Activated naive CD8-positive, alpha-beta T cell treated with anti-CD3 and anti-CD28 coated beads for 36 hours (primary cell): ENCODE measurements at places on chromosomes 7 and 10. TPM values are rescaled to one million over a fixed set of nuclear protein-coding genes. Genes with fewer than 3 reads are reported as not detected.

Gene GNAT3
- total RNA-seq = not detected

Gene KCND2
- not detected for total RNA-seq

Gene CDHR3
- not detected for total RNA-seq

Gene GRID2IP
- 0.06 TPM for total RNA-seq

Gene ZFAND2A
- total RNA-seq = 22.0 TPM

Gene FOXI2
- not detected for total RNA-seq

Gene NPY4R
- not detected for total RNA-seq

Gene COL1A2
- total RNA-seq = 0.35 TPM

Gene KCP
- total RNA-seq = 0.10 TPM

Gene ANK3
- 1.3 TPM for total RNA-seq

Gene CHAT
- total RNA-seq = not detected

Gene TRRAP
- 44.5 TPM for total RNA-seq

Gene VWDE
- 1.5 TPM for total RNA-seq

Gene FEZF1
- total RNA-seq = not detected

Gene MOGAT3
- total RNA-seq = not detected

Gene MRPS33
- 116 TPM for total RNA-seq

Gene PDZD7
- 0.66 TPM for total RNA-seq

Gene ZNF282
- total RNA-seq = 30.7 TPM

Gene AKR1C1
- 0.21 TPM for total RNA-seq

Gene BLNK
- 0.94 TPM for total RNA-seq

Gene VAX1
- not detected for total RNA-seq

Gene SUN3
- total RNA-seq = 0.54 TPM

Gene ZNF117
- total RNA-seq = 2.9 TPM

Gene SEMA4G
- total RNA-seq = 0.89 TPM

Gene LIPN
- total RNA-seq = not detected

Gene GARIN1A
- total RNA-seq = 0.29 TPM

Gene ZNF735
- not detected for total RNA-seq

Gene NEUROG3
- total RNA-seq = 0.20 TPM

Gene ANXA8
- not detected for total RNA-seq

Gene MRPS17
- total RNA-seq = 40.2 TPM

Gene TUBB8
- total RNA-seq = not detected

Gene INMT
- 0.08 TPM for total RNA-seq

Gene CYP26A1
- total RNA-seq = not detected

Gene PLXDC2
- 0.04 TPM for total RNA-seq

Gene CASTOR2
- 3.3 TPM for total RNA-seq
